CD8-positive, alpha-beta memory T cell (primary cell): ENCODE measurements at places on chromosomes 3 and 15. TPM values are rescaled to one million over a fixed set of nuclear protein-coding genes. Genes with fewer than 3 reads are reported as not detected.

GRCh38 chr3:198025644-198026043 lies 65.6 kb downstream of the LMLN start:
- no peak for DNase-seq
- H3K36me3 ChIP-seq, result no peaks in the 10 kb centered on the region
- no peaks in the 10 kb centered on the region for H3K27me3 ChIP-seq
- no peak overlapping the region for H3K27ac ChIP-seq
- H3K4me1 ChIP-seq, result no peaks in the 10 kb centered on the region
- H3K4me3 ChIP-seq, result no peak overlapping the region

Gene TRH
- not detected for polyA plus RNA-seq

Gene TRIM42
- polyA plus RNA-seq, result not detected

DNA sequence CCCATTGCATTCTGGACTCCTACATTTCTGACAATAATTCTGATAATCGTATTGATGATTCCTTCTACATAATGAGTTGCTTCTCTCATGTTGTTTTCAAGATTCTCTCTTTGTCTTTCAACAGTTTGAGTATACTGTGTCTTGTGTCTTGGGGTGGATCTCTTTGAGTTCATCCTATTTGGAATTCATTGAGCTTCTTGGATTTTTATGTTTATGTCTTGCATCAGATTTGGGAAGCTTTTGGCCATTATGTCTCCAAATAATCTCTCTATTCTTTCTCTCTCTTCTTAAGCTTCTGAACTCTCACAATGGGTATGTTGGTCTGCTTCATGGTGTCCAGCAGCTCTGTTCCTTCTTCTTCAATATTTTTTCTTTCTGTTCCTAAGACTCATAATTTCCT lies 592.2 kb downstream of the FHIT start:
- H3K4me3 ChIP-seq, result no peak overlapping the region
- no peak overlapping the region for H3K27ac ChIP-seq
- no peaks in the 10 kb centered on the region for H3K27me3 ChIP-seq
- no peaks in the 10 kb centered on the region for H3K36me3 ChIP-seq

DNA sequence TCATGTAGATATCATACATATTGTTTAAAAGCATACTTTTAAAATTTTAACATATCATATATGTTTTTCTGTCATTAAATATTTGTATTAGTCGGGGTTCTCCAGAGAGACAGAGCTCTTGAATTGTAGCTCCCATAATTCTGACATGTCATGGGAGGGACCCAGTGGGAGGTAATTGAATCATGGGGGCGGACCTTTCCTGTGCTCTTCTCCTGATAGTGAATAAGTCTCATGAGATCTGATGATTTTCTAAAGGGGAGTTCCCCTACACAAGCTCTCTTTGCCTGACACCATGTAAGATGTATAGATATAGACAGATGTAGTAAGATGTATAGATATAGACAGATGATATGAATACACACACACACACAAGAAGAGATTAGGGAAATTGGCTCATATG lies 161.2 kb upstream of the ABI3BP start:
- no peaks in the 10 kb centered on the region for H3K36me3 ChIP-seq
- H3K27me3 ChIP-seq, result no peaks in the 10 kb centered on the region
- no peak overlapping the region for H3K27ac ChIP-seq

DNA sequence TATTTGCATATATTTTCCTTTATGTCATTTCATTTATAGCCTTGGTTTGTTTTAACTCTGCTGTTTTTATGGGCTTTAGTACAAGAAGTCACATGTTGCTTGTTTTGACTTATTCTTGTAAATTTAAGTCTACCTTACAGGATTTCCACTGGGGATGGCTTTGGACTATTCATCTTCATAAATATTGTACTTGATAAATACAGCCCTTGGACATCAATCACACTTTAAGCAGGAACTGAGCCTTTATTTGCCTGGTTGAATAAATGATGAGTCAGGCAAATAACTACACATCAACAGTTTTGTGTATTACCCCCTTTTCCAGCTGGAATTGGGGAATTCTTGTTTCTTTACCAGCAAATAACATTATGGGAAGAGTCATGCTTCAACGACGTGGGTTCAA lies 286.0 kb downstream of the CNTN3 start:
- no peak overlapping the region for H3K4me3 ChIP-seq
- H3K27me3 ChIP-seq, result no peaks in the 10 kb centered on the region
- no peak for DNase-seq

Gene EIF5A2
- 18.6 TPM for polyA plus RNA-seq

DNA sequence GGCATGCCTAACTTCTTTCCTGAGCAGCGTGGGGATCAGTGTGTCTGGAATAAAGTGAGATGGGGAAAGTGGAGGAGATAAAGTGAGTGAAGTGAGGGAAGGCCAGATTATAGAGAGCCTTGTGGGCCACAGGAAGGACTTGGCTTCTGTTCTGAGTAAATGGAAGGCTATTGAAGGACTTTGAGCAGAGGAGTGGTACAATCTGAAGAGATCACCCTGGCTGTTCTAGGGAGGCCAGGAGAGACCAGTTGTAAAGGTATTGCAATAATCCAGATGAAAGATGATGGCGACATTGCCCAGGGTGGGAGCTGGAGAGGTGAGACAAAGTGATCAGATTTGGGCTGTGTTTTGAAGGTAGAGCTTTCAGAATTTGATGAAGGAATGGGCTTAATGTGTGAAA lies 46.8 kb upstream of the NEO1 start:
- no peak overlapping the region for H3K27ac ChIP-seq
- H3K4me3 ChIP-seq, result no peak overlapping the region
- no peak for DNase-seq
- no peaks in the 10 kb centered on the region for H3K36me3 ChIP-seq

DNA sequence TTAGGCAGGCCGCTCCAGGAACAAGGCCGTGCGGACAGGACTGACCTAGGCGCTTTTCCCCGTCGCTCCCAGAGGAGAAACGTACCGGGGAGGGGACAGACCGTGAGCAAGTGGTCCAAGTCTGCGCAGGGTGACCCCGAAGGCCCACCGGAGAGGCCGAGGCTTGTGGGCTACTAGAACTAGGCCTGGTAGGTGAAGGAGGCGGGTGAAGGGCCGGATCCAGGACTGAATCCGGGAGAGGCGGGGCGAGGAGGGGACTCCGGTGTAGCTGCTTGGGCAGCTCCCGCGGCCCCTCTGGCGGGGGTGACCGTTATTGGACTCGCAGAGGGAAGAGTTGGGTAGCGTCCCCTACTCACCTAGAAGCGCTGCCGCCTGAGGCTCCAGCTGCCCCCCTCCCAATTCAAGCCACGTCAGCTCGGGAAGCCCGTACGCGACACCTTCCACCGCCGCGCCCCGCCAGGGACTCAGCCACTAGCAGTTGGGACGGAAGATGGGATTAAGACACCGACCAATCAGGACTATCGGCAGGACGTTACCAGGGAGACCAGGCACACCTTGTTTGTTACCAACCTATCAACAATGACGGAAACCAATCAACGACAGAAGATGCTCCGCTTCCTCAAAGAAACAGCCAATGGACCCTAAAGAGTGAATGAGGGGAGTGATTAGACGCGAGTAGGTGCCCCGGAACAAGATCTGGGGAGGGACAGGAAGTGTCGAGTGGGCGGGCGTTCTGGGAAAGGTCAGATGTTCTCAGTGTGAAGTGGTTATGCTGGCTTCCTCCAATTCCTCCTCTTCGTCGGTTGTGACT lies at the start of gene GOLGB1:
TSS of gene GOLGB1 (minus strand) at position 466 of the 811 bp plus-strand sequence. CDS start 18,770 bp downstream, outside the sequence.
- H3K27me3 ChIP-seq, result no peaks in the 10 kb centered on the region
- H3K4me3 ChIP-seq, result peak within 1 kb of the TSS; percentile 90
- H3K4me1 ChIP-seq, result peaks cover 23% of the 10 kb centered on the region
- H3K36me3 ChIP-seq, result no peaks in the 10 kb centered on the region
- peak; percentile 96 for DNase-seq

DNA sequence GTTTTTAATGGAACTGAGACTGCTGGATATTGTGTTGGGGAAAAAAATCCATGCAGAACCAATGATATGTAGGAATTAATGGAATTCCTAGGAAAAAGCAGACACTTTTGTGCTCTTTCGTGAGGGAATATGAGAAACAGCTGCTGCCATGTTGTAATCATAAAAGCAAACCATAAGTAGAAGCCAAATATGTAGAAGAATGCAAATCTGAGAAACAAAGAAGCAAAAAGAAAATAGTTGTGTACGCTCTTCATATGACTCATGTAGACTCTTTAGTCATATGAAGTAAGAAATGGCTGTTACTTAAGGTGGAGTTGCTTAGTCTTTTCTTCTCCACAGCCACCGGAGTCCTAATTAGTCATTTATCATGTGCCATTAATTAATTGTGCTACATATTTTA lies 298.6 kb upstream of the ZNF717 start:
- H3K27ac ChIP-seq, result no peak overlapping the region
- H3K4me1 ChIP-seq, result no peaks in the 10 kb centered on the region
- no peak overlapping the region for H3K4me3 ChIP-seq
- H3K27me3 ChIP-seq, result no peaks in the 10 kb centered on the region
- no peaks in the 10 kb centered on the region for H3K36me3 ChIP-seq

DNA sequence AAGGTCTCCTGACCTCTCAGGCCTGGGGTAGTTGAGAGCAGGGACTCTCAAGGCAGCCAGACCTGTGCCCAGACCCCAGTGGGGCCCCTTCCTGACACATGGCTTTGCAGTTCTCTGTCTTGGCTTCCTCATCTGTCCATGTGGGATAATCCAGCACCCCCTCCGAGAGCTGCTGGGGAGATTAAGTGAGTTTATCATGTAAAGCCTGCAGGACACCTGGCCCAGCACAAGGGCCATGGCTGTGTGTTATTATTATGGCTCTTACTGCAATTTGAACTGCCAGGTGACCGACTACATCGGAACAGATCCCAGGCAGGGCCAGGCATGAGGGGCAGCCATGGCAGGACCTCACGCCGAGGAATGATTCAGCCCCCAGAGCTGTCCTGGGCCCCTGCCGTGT lies 12.6 kb downstream of the DUSP7 start:
- H3K27me3 ChIP-seq, result no peaks in the 10 kb centered on the region
- no peaks in the 10 kb centered on the region for H3K36me3 ChIP-seq

GRCh38 chr3:13548696-13549622 lies at the start of gene FBLN2:
FBLN2 (plus strand) TSS chr3:13549125; CDS start chr3:13570356, 21,231 bp downstream.
- H3K27ac ChIP-seq, result no peak within 1 kb of the TSS
- peaks cover 11% of the 10 kb centered on the region for H3K27me3 ChIP-seq
- DNase-seq, result no peak
- no peaks in the 10 kb centered on the region for H3K36me3 ChIP-seq
- H3K4me3 ChIP-seq, result no peak within 1 kb of the TSS
- H3K4me1 ChIP-seq, result peaks cover 13% of the 10 kb centered on the region

Gene GOLGA8N
- polyA plus RNA-seq, result 0.86 TPM

Gene FYTTD1
- 102 TPM for polyA plus RNA-seq

DNA sequence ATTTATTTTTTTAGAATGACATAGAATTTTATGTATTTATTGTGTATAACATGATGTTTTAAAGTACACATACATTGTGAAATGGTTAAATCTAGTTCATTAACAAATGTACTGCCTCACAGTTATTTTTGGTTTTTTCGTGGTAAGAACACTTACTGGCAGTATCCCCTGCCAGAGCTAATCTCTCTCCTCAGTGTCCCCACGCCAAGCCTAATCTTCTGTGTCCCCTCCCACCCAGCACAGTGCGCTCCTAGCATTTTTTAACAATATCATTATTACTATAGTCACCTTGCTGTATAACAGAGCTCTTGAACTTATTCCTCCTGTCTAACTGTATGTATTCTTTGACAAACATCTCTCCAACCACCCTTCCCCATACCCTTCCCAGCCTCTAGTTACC lies 333.2 kb downstream of the GABRB3 start:
- H3K4me3 ChIP-seq, result no peak overlapping the region
- no peaks in the 10 kb centered on the region for H3K36me3 ChIP-seq
- no peaks in the 10 kb centered on the region for H3K27me3 ChIP-seq

DNA sequence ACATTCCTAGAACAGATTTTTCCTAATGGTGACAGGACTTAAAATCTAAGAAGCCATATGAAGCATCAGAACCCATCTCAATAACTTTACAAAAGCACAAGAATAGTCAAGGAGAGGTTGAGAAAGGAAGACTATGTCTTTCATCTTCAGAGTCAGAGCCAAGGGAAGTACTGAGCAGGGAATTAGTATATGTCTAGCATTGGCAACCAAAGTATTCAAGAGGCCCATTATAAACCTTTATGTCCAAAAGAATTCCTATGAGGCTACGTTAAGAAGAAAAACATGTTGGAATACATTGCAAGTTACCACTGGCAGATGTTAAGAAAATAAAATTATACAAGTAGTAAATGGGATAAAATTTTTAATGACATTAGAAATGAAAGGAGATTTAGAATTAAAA lies 150.5 kb downstream of the MAGI1 start:
- H3K27ac ChIP-seq, result no peak overlapping the region
- no peak overlapping the region for H3K4me3 ChIP-seq
- DNase-seq, result no peak

- H3K4me3 ChIP-seq, result no peak overlapping the region
- no peak overlapping the region for H3K27ac ChIP-seq
- no peak for DNase-seq
- H3K27me3 ChIP-seq, result no peaks in the 10 kb centered on the region
- no peaks in the 10 kb centered on the region for H3K36me3 ChIP-seq
Observed at GRCh38 chr3:6062261-6063187, 798.4 kb upstream of the GRM7 start.

DNA sequence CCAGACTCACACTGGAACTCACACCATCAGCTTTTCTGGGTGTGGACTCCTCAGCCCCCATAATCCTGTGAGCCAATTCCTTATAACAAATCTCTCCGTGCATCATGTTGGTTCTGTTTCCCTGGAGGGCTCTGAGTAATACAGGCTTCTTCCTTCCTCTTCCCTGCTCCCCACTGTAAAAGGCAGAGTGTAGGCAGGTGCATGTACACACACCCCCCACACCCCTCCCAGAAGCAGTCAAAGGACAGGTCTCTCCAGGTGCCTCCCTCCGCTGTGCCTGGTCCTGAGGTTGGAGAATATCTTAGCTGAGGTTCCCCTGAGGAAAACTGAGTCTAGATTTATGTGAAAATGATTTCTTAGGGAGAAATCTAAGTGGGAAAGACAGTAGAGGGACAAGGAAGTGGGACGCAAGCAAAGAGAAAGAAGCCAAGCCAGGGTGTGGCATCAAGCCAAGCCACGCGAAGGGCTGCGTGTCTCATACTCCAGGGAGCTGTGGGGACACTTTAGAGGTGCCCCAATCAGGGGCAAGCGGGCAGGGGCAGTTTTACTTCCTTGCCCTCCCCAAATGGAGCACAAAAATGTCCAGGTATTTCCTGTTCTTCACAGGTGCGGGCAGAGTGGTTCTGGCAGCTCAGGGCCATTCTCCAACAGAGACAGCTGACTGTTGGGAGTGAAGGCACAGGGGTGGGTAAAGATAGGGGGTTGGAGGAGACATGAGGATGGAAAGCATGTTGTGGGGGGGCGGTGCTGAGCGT lies 86.6 kb downstream of the HMG20A start:
- no peak overlapping the region for H3K27ac ChIP-seq
- H3K4me3 ChIP-seq, result no peak overlapping the region
- H3K27me3 ChIP-seq, result no peaks in the 10 kb centered on the region
- DNase-seq, result no peak
- H3K4me1 ChIP-seq, result no peaks in the 10 kb centered on the region

Gene U2SURP
- 121 TPM for polyA plus RNA-seq

Gene ANKRD63
- polyA plus RNA-seq, result not detected

- no peaks in the 10 kb centered on the region for H3K27me3 ChIP-seq
- no peak for DNase-seq
- no peaks in the 10 kb centered on the region for H3K36me3 ChIP-seq
Observed at GRCh38 chr3:143302638-143303171, 183.1 kb downstream of the CHST2 start.
